Thoracic aorta (tissue), 2 donors: ENCODE measurements at places on chromosomes 16 and 17.

- no peak for DNase-seq
Observed at GRCh38 chr17:39738568-39738901, 797 bp downstream of the GRB7 start.

DNA sequence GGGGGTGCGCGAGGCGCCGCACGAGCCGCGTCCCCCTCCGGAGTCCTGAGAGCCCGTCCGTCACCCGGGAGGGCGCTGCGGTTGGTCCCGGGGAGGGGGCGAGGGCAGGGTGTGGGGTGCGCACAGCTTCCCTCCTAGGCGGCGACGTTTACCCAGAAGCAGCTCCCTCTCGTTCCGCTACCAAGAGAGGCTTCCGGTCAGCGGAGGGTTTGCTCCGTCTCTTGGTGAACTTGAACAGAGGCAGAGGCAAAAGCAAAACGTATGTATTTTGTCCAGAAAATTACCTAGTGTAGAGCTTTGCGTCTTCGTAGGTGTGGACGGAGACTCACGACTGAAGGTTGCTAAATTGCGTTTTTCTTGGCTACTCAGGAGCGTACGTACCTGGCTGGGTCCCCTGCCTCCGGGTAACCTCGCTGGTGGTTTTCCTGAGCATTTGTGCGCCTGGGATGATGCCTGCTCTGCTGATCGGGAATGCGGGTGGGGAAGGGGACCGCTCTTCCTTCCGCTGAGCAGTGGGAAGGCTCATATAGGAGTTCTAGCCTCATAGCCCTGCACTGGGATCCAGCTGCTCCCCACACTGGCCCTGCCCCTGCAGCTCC is 833 bp downstream of the WSCD1 start:
- no peak for DNase-seq

GRCh38 chr16:30112197-30113030 is 923 bp downstream of the GDPD3 start:
- DNase-seq = no peak

- no peak for DNase-seq
Observed at GRCh38 chr17:80992077-80992947, 671 bp downstream of the CHMP6 start.

- no peak for DNase-seq
Observed at GRCh38 chr17:45139533-45139920, 4.0 kb downstream of the ACBD4 start.

DNA sequence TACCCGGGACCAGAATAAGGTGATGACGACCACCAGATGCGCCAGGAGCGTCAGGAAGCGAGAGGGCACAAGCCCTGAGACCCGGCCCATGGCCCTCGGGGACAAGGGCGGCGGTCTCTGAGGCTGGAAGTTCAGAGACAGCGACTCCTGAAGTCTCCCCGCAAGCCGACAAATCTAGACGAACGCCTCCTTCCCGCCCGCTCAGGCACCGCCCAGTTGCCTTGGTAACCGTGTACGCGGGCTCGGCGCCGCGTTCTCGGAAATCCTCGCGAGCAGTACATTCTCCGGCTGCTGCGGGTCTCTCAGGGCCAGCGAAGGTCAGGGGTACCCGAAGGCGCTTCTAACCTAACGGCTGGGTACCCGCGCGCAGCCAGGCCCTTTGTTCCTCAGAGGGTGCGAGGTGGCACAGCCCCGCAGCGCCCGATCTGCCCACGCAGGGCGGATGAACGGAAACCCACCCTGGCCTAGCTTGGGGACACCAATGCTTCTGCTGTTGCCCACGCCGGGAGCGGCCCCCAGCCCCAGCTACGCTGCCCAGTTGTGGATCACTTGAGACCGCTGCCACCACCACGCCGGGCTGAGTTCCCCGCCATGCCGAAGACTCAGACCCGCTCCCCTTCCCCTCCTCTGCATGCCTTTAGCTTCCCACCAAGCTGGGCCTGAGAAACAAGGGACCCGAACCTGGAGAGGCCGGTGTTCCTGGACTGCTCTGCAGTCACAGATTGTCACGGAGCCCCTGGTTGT is at the start of gene TMEM107:
Gene TMEM107 (minus strand): TSS at position 184 of the 744 bp plus-strand sequence. CDS start 94 bp downstream, at position 90.
- no peak for DNase-seq

- no peak for DNase-seq
Observed at GRCh38 chr17:83083368-83084201, 4.2 kb downstream of the METRNL start.

- no peak for DNase-seq
Observed at GRCh38 chr17:49527927-49528651, 33.0 kb downstream of the NGFR start.

- no peak for DNase-seq
Observed at GRCh38 chr17:44084131-44084538, 13.6 kb downstream of the G6PC3 start.

DNA sequence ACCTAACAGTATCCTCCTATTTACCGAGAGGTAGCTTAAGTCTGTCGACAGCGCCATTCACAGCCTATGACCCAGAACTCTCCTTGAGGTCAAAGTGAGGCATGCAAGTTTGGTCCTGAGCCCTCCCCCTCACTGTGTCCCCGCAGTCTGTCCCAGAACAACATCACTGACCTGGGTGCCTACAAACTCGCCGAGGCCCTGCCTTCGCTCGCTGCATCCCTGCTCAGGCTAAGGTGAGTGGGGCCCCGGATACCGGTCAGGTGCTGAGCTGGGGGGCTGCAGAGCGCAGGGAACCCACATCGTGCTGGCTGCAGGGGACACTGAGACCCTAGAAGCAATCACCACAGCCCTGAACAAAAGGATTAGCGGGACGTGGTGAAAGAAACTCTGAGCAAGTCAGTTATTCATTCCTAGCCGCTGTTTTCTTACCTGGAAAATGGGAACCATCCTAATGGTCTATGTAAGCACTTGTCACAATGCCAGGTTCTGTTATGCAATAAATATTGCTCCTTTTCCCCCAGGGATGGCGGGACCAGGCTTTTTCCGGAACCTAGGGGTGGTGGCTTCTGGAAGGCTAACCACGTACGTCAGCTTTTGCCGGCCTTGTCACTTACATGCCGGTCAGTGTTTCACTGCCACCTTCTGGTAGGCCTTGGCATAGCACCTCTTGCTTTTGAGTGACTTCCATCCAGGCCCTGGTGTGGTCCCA is 23.8 kb downstream of the DEXI start:
- peak; percentile 96 for DNase-seq

GRCh38 chr16:49491106-49491670 is 117.6 kb downstream of the C16orf78 start:
- no peak for DNase-seq

- DNase-seq = no peak
Observed at GRCh38 chr16:7731141-7731540, 398.5 kb downstream of the RBFOX1 start.

DNA sequence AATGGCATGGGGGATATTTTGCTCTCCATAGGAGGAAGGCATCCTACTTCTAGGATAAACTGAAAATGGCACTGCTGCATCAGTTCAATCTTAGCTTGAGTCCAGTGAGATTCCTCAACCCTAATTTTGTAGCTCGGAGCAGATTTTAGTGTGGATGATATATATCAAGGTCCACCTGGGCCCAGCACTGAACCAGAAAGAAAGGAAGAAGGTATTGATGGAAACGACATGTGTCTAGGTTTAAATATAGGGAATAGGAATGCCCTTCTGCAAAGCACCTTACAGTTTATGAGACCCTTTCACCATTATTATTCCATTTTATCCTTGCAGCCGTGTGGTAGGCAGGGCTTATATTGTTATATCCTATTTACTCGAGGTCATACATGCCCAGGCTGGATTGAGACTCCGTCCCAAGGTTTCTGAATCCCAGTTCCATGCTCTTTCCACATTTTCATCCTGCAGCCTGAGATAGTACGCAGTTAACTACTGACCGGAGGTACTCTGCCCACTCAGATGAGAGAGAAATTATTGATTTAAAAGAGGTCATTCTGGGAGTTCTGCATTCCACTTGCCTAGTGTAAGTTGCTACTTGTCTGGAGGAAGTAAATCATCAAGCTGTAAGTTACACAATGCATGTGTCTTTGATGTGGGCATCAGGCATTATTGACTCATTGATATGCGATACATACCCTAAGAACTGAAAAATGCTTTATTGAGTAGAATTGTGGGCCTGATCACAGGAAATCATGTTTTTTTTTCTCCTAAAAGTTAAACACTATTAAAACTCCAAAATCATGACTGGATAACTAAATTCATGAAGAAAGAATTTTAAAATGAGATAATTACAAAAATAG is 10.1 kb downstream of the KRT39 start:
- DNase-seq = no peak

- peak; percentile 50 for DNase-seq
Observed at GRCh38 chr16:86751076-86752030, 173.0 kb downstream of the FOXL1 start.

DNA sequence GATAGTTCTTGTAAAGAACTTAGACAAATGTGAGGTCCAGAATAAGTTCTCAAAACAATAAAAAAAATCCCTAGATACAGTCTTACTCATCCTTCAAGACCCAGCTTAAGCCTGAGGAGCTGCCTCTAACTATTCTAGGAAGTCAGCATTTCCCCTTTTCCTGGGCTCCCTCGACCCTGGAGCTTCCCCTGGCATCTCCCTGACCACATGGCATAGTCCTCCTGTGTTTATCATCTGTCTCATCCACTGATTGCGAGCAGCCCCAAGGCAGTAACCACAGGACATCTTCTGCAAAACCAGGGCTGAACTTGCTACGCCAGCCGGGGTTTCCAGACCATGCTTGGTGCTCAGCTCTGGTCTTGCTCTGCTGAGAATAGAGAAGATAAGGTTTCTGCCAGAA is 36.7 kb upstream of the NLRP1 start:
- no peak for DNase-seq

DNA sequence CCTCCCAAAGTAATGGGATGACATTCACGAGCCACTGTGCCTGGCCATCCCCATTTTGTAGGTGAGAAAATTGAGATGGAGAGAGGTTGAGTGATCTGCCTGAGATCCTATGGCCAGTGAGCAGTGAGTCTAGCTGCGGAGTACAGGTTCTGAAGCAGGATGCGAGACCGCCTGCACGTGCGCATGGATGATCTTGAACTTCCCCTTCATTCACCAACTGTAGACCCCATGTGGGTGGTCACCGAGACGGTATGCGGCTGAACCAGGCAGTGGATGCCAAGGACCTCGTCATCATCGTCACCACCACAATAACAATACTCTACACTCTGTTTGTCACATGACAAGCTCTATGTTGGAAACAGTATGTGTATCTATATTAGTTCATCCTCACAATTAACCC is 6.2 kb upstream of the SPNS3 start:
- no peak for DNase-seq

DNA sequence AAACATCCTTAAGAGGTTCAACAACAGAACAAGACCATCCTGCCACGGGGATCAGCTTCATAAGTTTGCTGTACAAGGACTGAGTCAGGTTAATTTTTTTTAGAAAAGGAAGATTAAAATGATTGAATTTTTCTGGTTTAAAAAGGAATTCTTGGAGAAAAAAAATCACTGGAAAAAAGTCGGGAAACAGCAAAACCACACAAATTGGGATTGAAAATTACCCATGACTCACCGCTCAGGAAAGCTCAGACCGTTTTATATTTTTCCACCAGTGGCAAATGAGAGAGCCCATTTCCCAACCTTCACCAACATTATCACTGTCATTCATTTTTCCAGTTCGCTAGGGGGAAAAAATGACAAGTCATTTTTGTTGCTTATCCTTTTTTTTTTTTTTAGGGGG is 46.6 kb downstream of the MRM3 start:
- no peak for DNase-seq

- no peak for DNase-seq
Observed at GRCh38 chr16:78930561-78930960, 670.0 kb downstream of the MAF start.

DNA sequence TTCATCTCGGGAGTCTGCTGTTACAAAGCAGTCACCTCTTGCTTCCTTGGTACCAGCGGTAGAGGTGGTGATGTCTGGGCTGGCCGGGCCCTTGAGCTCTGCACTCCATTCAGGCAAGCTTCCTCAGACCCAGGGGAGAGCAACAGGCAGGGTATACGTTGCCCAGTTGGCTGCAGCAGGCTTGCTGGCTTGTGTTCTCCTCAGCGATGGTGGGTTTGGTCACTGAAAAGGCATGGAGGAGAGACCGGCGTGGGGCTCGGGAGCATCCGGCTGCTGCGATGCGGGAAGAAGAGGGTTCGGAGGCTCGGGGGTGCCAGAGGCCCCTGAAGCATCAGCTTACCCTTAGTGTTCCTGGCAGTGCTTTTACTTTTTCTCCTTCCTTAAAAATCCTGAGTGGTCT is 25.8 kb downstream of the SAP30BP start:
- no peak for DNase-seq

DNA sequence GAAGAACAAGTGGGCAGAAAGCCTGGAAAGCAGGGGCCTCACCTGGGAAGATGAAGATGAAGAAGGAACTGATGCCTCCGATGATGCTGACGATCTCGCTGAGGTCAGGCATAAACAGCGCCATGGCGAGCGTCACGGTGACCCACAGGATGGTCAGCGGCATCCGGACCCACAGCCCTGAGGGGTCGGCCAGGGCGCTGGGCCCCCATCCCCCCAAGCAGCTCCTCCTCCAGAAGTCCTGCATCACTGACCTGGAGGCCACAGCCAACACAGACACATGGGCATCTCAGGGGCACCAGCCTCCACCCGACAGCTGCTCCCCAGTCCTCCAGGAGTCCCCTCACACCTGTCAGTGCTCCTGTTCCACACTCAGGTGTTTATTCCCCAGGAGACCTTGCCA is 26.1 kb downstream of the SLC38A8 start:
- DNase-seq = no peak

DNA sequence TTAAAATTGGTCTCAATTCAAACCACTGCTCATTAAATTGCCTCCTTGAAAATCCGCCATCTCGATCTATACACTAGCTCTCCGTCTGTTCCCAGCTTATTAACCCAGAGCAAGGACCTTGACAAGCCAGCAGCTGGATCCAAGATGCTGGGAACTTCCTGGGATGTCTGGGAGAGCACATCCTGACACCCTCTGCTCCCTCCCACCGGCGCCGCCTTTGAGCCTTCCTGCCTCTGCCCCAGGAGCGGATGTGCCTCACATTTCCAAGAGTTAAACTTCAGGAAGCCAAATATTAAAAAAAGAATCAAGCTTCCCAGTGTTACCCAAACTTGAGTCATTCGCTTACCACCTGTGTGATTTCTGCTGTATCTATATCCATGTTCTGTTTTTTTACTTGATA is 107.9 kb downstream of the HAPSTR1 start:
- DNase-seq = no peak

DNA sequence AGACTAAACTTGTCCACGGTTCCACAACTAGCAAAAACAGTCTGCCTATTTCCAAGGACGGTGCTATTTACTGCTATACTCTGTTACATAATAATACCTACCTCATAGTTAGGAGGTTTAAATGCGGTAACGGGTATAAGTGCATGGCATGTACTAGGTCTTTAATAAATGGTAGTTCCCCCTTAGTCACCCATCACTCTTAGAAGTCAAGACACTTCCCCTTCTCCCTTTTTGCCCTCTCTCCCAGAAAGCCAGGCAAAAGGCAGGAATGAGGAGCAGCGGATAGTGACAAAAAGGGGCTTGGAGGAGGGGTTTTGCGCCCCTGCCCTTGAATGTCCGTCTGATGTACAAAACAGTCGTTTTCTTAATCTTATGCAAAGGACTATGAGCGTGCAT is 1.1 kb upstream of the LSM12 start:
- DNase-seq = no peak

DNA sequence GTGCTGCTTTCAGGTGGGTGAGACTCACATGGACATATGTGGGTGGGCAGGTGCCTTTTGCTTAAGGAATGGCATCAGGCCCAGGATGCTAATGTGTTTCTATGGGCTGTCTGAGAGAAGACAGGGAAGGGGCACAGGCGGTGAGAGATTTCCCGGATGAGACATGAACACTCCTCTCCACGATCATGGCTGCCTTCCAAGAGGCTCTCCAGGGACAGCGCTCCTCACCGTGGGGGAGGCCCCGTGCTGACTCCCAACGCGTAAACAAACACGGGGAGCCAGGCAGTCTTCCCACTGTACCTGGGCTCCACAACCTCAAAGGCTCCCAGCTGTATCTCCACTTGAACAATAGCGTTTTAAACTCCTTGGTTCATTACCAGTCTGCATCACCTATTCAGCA is 42.8 kb downstream of the CDK5R1 start:
- no peak for DNase-seq
